ENCODE measurements at places on chromosomes 3 and 15.

GRCh38 chr3:123036352-123037014 lies 8.9 kb upstream of the SEMA5B start:
- peak; percentile 76 for DNase-seq

- DNase-seq, result no peak
Observed at GRCh38 chr3:184546252-184546651, 15.3 kb upstream of the EPHB3 start.

DNA sequence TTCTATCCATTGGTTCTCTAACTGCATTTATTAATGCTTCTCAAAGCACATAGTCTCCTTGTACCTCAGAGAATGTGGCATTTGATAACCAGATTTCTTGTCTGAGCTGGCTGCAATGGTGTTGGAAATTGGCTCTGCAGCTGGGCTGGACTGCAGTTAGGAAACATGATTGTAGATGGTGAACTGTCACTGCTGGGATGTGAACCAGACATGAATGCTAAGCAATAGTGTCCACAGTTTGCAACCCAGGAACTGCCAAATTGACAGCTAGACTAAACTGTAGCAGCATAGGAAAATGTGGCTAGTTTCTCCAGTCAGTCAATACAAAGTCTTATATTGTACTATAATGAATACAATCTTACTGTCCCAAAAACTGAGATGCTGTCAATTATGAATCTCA lies 656.6 kb upstream of the GOLIM4 start:
- DNase-seq, result no peak

DNA sequence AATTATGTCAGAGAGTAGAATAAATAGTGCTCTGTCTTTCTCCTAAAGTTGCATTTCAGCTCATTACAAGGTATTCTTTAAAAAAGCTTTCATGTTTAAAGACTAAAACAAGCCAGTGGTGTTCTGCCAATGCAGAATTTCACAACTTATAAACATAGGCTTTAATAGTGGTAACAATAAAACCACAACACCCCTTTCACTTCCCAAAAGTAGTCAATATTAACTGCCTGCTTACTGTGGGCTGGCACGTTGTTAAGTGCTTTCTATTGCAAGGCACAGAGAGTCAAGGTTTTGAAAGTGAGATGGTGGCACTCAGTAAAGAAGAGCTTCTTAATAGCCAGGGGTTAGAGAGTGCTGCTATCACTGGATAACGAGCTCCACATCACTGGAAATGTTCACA lies 8.4 kb upstream of the RTP1 start:
- DNase-seq, result no peak

DNA sequence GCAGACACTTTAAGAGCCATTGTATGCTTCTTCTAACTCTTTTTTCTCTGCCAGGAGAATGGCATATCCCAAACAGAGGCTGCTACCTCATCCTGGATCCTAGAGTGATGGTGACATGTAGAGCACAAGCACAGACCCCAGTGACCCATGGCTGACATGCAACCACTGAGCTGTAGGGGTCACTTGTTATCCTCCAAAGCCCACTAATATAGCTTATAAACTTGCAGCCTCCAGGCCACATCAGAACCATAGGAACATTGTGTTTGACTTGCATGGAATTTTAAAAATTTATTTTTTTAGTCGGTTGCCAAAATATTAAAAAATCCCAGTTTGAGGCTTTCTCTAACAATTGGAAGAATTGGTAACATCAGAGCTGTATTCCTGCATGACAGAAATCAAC lies 283.0 kb upstream of the WNT5A start:
- DNase-seq, result no peak

DNA sequence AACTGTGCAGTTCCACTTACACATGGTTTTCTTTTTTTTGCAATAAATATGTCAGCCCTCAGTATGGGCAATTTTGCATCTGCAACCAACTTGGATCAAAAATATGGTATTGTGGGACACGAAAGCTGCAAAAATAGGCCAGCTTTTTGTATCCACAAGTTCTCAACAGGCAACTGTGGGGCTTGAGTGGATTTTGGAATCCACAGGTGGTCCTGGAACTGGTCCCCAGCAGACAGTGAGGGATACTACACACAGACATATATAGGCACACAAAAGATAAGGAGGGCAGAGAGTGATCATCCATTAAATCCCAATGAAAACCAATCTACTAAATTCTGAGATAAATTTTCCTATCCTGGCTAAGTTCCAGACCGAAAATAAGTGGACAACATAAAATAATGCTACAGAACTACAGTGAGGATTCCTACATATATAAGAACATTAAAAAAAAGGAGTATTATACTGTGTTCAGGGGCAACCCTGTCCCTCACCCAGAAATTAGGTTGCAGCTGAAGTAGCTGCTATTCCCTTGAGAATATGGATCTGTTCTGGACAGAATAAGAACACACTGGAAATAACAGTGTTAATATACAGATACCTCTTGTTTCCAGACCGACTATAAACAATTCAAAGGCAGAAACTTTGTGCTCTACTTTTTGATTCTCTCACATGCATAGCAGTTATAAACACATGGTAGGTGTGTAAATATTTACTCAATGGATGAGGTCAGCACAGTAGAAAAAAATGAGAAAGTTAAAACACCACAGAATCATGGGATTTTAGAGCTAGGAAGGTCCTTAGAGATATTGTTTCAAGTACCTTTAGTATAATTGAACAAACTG lies 25.4 kb downstream of the DENND4A start:
- peak; percentile 36 for DNase-seq

- DNase-seq, result no peak
Observed at GRCh38 chr3:72993391-72993790, 3.2 kb upstream of the PPP4R2 start.

- DNase-seq, result peak; percentile 58
Observed at GRCh38 chr3:113018536-113019181, 27.9 kb downstream of the GTPBP8 start.

DNA sequence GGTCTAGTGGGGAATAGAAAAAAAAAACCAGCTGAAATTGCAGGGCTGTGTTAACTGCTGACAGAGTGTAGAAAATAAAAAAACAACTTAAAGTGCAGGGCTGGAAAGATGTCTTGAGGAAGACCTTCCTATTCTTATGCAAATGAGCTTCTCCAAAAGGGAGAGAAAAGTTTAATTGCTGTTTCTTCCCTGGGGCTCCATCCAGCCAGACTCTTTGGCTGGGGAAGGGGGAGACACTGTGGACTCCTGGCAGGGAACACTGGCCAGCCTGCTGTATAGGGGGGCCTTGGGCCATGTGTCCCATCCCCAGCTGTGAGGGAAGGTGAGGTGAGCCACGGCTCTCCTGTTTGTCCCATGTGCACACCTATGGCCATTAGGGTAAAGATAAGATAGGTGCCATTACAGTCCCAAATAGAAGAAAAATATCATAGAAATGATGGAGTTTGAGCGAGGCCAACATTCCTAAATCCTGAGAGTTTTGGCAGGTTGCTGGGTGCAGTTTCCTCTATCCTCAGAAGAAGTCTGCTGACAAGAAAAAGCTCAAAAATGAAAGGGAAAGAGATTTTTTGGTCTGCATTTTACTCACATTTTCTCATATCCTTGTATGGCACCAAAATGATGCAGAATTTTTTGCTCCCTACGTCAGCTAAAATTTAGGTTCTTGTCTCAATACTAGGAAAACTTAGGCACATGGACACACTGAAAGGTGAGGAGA lies 901.7 kb downstream of the PLOD2 start:
- DNase-seq, result no peak

DNA sequence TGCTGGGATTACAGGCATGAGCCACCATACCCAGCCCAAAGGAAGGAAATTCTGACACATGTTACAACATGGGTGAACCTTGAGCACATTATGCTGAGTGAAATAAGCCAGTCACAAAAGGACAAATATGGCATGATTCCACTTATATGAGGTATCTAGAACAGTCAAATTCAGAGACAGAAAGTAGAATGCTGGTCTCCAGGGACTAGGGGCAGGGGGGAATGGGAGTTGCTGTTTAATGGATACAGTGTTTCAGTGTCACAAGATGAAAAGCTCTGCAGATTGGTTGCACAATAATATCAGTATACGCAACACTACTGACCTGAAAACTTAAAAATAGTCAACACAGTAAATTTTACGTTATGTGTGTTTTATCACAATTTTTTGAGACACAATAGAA lies 4.1 kb downstream of the SPATA12 start:
- DNase-seq, result peak; percentile 13

DNA sequence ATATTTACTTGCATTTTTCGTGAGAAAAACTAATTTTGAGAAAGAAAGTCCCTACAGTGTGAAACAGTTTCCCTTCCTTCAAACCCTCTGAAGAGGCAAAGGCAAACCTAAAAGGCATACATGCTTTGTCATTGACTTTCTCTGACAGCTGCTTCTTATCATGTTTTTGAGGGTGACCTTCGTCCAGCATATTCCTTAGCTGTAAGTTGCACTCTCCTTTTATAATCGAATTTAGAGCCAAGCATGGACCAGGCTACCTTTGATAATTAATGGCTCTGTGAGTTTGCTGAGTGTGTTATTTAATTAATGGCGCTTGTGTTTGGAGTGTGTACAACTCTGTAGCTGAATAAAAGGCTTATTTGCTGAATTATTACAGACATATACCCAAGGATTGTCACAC lies 684.2 kb upstream of the CFAP20DC start:
- no peak for DNase-seq

DNA sequence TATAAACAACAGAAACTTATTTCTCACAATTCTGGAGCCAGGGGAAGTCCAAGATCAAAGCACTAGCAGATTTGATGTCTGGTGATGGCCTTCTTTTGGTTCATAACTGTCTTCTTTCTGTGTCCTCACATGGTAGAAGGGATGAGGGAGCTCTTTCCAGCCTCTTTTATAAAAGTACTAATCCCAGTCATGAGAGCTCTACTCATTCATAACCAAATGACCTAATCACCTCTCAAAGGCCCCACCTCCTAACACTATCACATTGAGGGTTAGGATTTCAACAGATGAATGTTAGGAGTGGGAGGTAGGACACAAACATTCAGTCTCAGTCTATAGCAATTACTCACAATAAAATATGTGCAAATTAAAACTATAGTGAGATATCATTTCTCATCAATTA lies 50.1 kb upstream of the UBE2E2 start:
- no peak for DNase-seq

GRCh38 chr15:87201986-87202385 lies 1054.6 kb downstream of the NTRK3 start:
- DNase-seq, result no peak

GRCh38 chr3:197019021-197019420 lies 10.6 kb downstream of the MELTF start:
- DNase-seq, result no peak

- DNase-seq, result no peak
Observed at GRCh38 chr15:60704717-60705116, 225.8 kb upstream of the ICE2 start.

DNA sequence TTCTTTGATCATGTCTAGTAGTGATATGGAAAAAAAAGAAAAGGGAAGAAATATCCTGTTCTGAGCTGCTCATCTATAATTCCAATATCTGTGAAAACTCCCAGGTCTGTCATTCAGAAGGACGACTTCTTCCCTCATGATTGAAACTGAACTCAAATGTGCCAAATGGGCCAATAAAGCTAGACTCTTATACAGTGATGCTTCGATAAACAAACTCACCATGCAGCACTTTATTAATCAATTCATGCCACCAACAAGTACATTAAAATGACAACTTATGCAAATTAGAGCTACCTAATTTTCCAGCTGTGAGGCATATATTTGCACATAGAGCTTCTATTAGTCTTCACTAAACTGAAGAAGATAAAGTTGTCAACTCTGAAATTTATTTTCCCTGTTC lies 15.6 kb upstream of the MYH15 start:
- DNase-seq, result no peak

GRCh38 chr15:66702035-66702786 lies at the start of gene SMAD6:
Gene SMAD6 (plus strand): TSS chr15:66702236. CDS start chr15:66703259, 1,023 bp downstream.
- peak; percentile 99 for DNase-seq

DNA sequence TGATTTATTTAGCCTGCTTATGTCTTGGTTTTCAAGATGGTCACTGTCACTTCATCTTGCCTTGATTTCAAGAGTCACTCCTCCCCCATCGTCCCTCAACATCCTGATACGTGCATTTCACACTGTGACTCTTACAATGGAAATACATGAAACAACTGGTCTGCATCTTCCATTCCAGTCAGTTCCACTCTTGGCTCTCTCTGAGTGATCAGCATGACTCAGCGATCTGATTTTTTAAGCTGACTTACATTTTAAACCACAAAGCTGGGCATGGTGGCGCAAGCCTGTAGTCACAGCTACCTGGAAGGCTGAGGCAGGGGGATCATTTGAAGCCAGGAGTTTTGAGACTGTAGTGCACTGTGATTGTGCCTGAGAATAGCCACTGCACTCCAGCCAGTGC lies 271.2 kb upstream of the ROPN1 start:
- peak; percentile 93 for DNase-seq

DNA sequence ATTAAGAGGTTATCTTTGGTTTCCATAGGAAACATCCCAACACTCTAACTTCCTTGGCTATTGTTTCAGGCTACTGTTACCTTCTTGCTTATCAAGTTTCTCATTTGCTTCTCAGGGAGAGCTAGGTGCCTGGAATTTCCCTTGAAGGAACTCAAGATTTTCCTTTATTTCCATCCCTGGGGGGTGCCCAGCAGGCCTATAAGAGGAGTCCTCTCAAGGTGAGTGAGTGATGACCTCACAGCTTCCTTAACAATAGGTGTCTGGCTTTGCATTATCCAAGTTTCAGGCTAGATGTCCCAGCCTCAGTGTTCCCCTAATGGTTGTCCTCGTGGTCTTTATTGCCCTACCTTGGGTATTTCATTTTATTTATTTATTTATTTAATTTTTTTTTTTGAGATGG lies 12.1 kb upstream of the CTSH start:
- DNase-seq, result no peak
